ENCODE measurements at places on chromosomes 4 and X.
A peak's percentile ranks its signal among the peaks of the same experiment; 100 is the strongest.

GRCh38 chrX:110180176-110180927 is 137.5 kb downstream of the AMMECR1 start:
- no peak for DNase-seq

GRCh38 chr4:155688211-155688610 is 21.6 kb downstream of the GUCY1A1 start:
- DNase-seq: no peak

DNA sequence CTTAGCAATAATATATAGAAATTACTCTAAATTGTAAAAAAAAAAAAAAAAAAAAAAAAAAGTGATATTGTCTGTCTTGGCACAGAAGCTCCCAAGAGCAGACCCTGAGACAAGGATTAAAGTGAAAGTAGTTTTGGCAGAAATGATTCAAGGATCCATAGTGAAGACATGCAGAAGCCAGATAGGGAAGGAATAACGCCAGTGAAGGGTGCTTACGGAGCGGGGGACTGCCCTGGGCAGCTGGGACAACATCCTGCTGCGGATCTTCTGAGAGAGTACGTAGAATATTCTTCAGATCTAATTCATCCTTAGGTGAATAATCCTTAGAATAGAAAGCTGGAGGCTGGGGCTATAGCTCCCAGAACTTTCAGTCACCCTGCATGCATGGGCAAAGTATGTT is 39.8 kb downstream of the ARHGAP24 start:
- no peak for DNase-seq

DNA sequence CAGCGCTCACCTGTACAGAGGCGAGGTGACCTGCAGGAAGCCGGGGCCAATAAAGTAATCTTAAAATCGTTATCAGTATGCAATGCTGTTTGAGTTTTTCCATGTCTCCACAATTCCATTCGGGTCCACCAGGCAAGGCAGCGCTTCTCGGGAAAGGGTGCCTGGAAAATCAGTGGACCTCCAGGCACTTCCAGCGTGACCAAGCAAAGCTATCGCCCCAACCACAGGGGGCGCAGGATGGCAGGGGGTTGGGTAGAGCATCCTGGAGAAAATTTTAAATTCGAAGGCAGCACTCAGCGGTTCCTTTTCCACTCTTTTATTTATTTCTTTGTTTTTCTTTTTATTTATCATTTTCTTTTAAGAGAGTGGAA is 5.4 kb upstream of the SOX3 start:
- no peak for DNase-seq

GRCh38 chr4:17544205-17544604 is 29.2 kb downstream of the CLRN2 start:
- no peak for DNase-seq

DNA sequence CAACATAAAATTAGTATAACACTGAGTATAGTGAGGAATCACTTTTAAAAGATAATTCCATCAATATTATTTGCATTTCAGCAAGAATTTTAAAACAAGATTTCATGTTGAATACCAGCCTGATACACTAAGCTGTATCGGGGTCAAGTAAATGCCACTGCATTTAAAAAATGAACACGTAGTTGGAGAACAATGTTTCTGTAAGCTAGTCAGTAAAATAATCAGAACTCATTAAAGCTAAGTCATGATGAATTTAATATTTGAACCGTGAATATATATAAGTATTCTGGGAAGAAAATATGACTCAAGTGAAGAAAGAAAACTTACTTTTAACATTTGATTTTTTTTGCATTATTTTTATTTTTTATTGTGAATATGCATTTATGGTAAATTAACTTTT is 611.0 kb upstream of the PABPC4L start:
- DNase-seq: no peak

- DNase-seq: no peak
These were observed 66.2 kb downstream of the ZAR1 start for GRCh38 chr4:48556268-48556667.

- no peak for DNase-seq
These were observed 419.1 kb downstream of the TMA16 start for GRCh38 chr4:163913571-163913970.

DNA sequence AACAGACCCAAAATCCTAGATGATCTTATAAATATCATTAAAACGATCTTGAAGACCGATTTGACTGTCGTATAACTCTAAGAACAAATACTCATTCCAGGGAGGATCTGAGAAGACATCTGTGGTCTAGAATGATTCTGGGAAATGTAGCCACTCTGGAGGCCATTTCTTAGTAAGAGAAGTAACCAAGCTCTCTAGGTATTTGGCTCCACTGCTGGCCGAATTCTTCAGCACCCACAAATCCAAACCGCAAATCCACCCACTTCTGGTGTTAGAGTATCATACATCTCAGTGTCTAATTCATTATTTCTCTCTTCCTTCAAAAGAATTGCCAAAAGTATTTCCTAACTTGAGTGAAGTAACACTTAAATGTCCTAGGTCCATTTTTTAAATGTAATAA is 23.9 kb downstream of the KLHL5 start:
- DNase-seq: no peak

DNA sequence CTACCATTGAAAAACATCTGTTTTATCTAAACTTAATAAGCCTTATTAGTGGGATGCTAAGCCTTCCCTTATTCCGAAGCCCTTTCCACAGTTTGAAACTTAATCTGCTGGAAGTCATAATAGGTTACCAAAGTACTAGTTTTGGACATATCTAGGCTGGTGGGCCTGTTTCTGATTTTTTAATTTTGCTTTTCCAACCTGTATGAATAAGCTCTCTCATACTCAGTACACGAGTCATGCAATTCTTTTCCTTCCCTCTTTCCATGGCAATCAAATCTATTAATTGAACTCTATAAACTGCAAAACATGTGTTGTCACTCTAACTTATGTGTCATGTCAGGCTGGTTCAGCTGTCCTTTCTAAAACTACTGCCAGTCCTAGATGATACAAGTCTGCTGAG is 91.0 kb downstream of the AMMECR1 start:
- no peak for DNase-seq

DNA sequence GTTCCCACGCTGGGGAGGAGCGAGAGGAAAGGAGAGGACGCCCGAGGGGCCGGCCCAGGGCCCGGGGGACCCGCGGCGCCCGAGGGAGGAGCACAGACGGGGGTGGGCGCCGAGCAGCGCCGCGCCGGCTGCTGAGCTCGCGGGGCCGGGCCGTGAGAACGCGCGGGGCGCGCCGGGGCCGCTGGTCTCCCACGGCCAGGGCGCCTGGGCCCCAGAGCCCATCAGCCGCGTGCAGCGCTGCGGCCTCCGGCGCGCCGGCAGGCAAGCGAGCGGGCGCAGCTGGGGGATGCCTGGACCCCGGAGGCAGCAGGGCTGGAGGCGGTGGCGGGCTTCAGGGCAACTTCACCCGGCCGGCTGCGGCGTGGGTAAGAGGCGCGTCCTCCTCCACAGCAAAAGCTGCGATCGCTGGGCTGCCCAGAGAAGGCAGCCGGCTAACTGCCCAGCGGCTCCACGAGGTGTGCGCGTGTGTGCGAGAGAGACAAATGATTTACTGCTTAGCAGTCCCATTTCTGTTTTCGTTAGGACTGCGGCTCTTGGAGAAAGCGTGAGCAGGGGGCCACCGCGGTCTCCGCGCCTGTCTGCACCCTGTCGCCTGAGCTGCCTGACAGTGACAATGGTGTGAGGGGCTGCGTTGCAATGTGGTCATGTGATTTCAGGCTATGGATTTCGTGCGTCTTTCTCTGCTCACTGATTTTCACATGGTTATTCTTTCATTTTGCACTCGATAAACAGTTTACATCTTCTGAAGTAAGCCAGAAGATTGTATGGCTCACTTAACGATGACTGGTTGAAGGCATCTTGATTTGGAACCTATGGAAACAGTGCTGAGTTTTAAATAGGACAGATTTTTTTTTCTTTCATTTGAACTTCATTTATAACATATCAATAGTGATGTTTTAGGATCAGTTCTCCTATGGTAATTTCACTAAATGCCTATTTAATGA is 1.2 kb downstream of the GUCY1A1 start:
- no peak for DNase-seq

DNA sequence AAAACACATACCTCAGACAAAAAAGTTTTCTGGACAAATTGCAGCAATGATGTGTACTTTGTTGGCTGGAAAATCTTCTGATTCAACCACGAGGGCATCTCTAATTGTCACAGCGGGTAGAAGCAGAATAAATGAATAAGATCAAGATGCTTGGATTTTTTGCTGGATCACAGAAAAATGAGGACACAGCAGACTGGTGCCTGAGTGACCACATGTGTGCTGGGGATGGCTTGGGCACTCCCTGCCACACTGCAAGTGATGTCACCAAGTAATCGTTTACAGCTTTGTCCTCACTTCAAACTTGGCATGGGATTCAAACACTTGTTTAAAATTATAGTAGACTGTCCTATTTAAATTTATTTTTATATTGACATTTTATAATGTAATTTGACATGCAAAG is 557.0 kb downstream of the SPRY1 start:
- no peak for DNase-seq

DNA sequence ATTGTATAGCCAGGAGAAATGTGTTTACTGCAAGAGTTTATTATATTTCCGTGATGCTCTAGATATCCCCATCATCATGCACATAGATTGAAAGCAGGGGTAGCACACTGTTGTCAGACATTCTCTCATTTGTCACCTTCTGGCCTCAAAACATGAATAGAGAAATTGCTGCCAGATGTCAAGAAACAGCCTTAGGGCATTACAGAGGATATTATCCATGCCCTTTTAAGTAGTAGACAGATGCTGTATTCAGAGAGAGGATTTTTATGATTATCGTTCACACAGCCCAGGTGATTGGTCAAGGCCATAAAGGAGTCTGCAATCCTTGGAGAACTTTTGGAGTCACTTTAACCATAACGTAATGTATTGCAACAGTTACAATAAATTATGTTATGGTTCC is 1961.5 kb upstream of the TENM3 start:
- DNase-seq: no peak

- DNase-seq: no peak
These were observed 166.5 kb upstream of the PPP1R2C start for GRCh38 chrX:42944381-42944998.

DNA sequence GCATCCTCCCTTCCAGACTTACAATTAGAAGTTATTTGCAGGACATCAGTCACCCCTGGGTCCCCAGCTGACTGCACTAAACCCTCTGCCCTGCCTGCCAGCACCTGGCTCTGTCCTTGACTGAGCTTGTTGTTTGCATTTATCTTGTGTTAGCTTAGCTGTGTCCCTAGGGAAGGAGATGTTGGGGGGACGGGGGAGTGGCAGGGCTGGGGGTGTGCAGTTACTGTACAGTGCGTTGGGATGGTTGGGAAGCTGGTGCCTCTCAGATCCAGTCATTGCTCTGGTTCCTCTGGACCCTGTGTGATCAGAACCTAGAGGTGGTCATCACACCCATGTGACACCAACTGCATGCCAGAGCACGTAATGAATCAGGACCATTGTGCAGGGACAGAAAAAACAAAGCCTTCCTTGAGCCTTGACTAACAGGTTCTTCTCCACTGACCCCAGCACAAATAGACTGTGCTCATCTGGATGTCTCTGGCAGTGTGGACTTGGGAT is 32.7 kb upstream of the PROM1 start:
- no peak for DNase-seq

- no peak for DNase-seq
These were observed 22.0 kb upstream of the EIF4E start for GRCh38 chr4:98950925-98951324.

DNA sequence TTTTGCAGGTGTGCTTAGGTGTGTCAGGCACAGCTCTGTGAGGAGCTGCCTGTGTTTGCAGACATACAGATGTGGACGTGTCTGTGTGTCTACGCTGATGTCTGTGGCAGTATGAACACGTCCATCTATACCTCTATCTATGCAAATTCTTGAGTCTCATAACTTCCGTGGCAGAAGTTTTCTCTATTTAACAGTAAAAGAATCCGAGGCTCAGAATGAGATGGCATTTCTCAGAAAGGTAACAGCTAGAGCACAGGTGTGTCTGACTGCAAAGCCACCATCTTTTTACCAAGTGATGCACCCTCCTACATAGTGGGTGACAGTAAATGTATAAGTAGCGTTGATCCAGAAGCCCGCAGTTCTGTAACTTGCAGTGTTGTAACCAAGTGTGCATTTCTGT is 39.9 kb upstream of the CYP4V2 start:
- DNase-seq: no peak

GRCh38 chrX:14027036-14027435 is 2.7 kb downstream of the GEMIN8 start:
- DNase-seq: no peak

DNA sequence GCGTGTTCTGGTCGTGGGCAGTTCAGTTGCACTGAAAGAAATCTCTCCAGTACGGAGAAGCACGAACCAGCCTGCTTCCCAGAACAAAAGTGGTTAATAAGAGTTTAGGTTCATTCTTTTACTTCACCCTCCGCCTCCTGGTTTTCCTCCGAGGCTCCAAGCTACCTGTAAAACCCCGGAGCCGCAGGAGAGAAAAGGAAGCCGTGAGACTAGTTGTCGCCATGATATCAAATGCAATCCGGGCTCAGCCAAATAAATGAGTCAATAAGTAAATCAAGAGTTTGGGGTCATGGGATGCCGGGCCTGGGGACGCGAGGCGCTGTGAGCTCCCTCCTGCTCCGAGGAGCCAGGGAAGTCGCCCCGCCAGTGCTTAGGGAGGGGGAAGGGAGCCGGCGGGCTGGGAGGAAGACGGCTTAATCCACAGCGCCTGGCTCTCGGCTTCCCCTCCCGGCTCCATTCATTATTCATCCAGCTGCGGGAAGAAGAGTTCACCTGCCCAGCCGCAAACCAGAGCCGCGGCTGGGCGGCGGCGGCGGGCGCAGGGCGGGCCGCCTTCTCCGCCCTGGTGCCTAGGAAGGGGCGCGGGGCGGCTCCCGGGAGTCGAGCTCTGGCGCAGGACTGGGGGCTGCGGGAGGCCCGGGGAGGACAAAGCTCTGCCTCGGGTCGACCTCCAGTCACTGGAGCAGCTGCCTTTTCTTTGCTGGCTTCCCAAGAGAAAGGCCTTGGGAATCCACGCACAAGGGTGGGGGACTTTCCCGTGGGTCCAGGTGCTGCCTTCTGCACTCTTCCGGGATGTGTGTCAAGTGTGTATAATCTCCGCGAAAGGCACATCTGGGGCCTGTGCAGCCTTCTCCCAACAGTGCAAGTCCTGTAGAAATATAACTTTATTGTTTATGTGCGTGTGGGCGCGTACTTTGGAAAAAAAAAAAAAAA is 1.7 kb downstream of the FRAS1 start:
- DNase-seq: no peak

GRCh38 chr4:2248044-2248780 is 6.3 kb upstream of the HAUS3 start:
- no peak for DNase-seq

GRCh38 chrX:70527053-70527452 is 82.4 kb downstream of the DLG3 start:
- DNase-seq: no peak

- peak; percentile 61 for DNase-seq
These were observed at the start of gene NAAA for GRCh38 chr4:75940692-75941253. Gene NAAA, minus strand, starts transcription at chr4:75941013. Its CDS starts 64 bp downstream, at chr4:75940949.

- DNase-seq: no peak
These were observed 250.5 kb downstream of the TMEM47 start for GRCh38 chrX:34406580-34406979.

DNA sequence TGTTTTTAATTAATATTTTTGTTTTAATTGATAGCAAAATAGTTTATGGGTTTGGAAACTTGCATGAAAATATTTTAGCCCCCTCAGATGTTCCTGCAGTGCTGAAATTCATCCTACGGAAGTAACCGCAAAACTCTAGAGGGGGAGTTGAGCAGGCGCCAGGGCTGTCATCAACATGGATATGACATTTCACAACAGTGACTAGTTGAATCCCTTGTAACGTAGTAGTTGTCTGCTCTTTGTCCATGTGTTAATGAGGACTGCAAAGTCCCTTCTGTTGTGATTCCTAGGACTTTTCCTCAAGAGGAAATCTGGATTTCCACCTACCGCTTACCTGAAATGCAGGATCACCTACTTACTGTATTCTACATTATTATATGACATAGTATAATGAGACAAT is 40.4 kb downstream of the MAP7D3 start:
- DNase-seq: no peak

Data from stimulated activated CD4-positive, alpha-beta T cell treated with anti-CD3 and anti-CD28 coated beads, TNF-alpha, amount 100 ng/mL, for 1 hour (primary cell).